ENCODE measurements at places on chromosomes 1 and 21.

- DNase-seq: no peak
These were observed 169.2 kb downstream of the LMX1A start for GRCh38 chr1:165187031-165188009.

- DNase-seq: no peak
These were observed 137.5 kb downstream of the GABPA start for GRCh38 chr21:25872271-25872670.

GRCh38 chr1:11448373-11449099 lies 30.4 kb upstream of the DISP3 start:
- DNase-seq: no peak

DNA sequence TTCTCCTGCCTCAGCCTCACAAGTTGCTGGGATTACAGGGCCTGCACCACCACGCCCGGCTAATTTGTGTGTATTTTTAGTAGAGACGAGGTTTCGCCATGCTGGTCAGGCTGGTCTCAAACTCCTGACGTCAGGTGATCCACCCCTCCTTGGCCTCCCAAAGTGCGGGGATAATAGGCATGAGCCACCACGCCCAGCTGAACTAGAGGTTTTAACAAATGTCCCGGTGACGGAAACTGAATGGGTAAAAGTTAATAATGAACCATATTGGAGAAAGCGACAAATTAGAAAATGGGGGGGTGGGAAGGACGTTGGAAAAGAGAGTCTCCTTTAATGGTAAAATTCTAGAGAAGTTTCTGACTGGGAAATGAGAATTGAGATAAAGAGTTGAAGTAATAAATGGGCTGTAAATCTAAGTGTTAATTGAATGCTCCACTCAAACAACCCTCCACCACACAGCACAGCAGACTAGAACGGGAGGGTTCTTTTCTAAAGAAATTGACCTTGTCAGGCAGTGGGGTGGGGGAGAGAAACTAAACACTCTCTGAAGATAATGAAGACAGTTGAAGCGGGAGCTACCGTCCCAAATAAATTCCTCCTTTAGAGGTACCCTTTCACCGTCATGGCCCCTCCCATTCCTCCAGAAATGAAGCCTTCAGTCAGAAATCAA lies 46.9 kb upstream of the PUM1 start:
- DNase-seq: no peak

DNA sequence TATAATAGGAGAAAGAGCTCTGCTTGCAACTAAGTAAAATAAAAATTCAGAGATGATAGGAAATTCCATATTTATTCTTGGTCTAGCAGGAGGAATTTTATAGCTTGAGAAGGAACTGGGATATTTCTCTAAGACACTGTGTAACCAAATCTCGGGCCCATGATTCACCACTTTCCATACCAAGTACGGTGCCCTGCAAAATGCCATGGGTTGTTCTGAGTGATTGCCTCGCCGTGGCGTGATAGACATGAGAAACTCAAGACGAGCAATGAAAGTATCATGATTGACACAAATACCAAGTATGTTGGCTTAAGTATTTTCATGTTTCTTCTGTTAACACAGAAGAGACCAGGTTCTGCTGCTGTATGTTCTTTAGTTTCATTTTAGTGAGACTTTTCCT lies 167.2 kb downstream of the LMO4 start:
- no peak for DNase-seq

GRCh38 chr1:197799271-197799670 lies 24.0 kb upstream of the DENND1B start:
- DNase-seq: no peak

GRCh38 chr1:198122693-198123092 lies 34.1 kb upstream of the NEK7 start:
- no peak for DNase-seq

GRCh38 chr1:211711315-211711705 lies 35.9 kb upstream of the NEK2 start:
- no peak for DNase-seq

DNA sequence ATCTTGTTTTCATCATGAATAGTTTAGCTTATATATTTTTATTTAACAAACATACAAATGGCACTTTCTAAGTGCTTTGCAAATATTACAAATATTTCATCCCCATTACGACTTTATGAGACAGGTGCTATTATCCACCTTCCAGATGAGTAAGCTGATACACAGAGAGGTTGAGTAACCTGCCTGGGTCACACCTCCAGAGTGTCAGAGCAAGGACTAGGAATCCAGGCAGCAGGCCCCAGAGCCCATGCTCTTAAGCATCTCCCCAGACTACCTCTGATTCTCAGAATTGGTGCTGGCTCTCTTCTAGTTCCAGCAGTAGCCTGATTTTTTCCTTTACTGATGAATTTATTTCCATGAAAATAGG lies 40.0 kb downstream of the EPHB2 start:
- DNase-seq: no peak

All from NCI-H774 (cell line).